ENCODE measurements at places on chromosomes 5 and 9.

GRCh38 chr5:32506201-32506661, 61.7 kb upstream of the ZFR start:
- DNase-seq: no peak
- H3K4me1 ChIP-seq: peaks cover 25% of the 10 kb centered on the region
- peak overlapping the region; percentile 64 for H3K27ac ChIP-seq
- H3K36me3 ChIP-seq: no peaks in the 10 kb centered on the region
- no peaks in the 10 kb centered on the region for H3K27me3 ChIP-seq

DNA sequence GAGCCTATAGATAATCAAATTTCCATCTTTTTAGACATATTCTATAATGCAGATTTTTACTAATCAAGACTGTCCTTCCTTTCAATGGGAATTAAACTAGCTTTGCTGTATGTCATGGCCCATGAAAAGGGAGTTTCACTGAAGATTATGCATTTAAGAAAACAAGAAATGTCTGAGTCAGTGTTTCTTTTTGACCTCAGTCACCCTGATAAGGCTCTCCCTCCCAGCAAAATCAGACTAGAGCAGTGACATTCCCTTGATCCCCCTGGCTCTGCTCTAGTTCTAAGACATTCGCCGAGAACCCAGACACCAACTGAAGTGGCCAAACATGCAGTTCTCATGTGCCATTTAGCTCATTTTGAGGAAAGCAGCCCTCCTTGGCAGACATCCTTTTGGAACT, 442.0 kb downstream of the ACTL7B start:
- no peak for DNase-seq
- no peaks in the 10 kb centered on the region for H3K4me1 ChIP-seq
- no peak overlapping the region for H3K4me3 ChIP-seq
- H3K27ac ChIP-seq: no peak overlapping the region
- H3K27me3 ChIP-seq: no peaks in the 10 kb centered on the region

- no peaks in the 10 kb centered on the region for H3K27me3 ChIP-seq
- H3K36me3 ChIP-seq: no peaks in the 10 kb centered on the region
- H3K27ac ChIP-seq: peak overlapping the region; percentile 90
- H3K4me3 ChIP-seq: peak overlapping the region; percentile 50
- DNase-seq: peak; percentile 75
Measured at GRCh38 chr5:180090098-180090768, 18.7 kb upstream of the RNF130 start.

DNA sequence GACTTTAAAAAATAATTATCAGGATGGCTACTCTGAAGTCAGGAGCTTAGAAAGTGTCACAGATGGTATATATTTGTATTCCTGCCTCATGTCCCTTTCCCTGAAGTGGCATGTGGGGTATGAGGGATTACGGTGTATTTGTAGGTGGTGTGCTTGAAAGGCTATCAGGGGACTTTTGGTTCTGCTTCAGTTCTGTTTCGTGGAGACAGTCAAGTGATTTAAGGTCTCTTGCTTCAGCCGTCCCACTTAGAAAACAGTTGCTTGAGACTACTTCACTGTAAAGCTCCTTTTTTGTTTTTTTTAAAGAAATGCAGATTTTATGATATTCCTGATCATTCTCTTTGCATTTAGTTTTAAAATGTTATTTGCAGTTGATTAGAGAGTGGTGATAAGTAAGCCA, 18.3 kb downstream of the PARP8 start:
- no peak overlapping the region for H3K4me3 ChIP-seq
- H3K36me3 ChIP-seq: no peaks in the 10 kb centered on the region

DNA sequence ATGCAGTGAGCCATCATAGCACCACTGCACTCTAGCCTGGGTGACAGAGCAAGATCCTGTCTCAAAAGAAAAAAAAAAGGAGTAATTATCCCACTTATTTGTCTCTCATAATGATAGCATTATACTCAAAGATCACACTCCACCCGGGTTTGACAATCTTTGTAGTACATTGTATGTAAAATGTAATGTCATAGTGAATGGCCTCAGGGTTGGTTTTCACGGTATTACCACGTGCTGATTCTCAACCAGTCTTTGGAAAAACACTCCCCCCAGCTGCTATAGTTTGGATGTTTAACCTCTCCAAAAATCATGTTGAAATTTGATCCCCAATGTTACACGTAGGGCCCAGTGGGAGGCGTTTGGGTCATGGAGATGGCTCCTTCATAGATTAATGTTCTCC, 402.4 kb upstream of the GRAMD2B start:
- H3K36me3 ChIP-seq: no peaks in the 10 kb centered on the region
- no peaks in the 10 kb centered on the region for H3K27me3 ChIP-seq
- no peak overlapping the region for H3K27ac ChIP-seq
- no peak for DNase-seq

GRCh38 chr5:99025298-99026045, 96.7 kb upstream of the CHD1 start:
- no peak overlapping the region for H3K4me3 ChIP-seq
- no peak overlapping the region for H3K27ac ChIP-seq
- DNase-seq: no peak
- H3K4me1 ChIP-seq: no peaks in the 10 kb centered on the region

- no peaks in the 10 kb centered on the region for H3K36me3 ChIP-seq
- peak; percentile 74 for DNase-seq
Measured at GRCh38 chr5:34598177-34598794, 57.8 kb upstream of the RAI14 start.

GRCh38 chr9:98019098-98019497, 36.0 kb downstream of the ANP32B start:
- H3K4me3 ChIP-seq: no peak overlapping the region
- H3K4me1 ChIP-seq: no peaks in the 10 kb centered on the region
- H3K27me3 ChIP-seq: no peaks in the 10 kb centered on the region
- H3K36me3 ChIP-seq: no peaks in the 10 kb centered on the region

DNA sequence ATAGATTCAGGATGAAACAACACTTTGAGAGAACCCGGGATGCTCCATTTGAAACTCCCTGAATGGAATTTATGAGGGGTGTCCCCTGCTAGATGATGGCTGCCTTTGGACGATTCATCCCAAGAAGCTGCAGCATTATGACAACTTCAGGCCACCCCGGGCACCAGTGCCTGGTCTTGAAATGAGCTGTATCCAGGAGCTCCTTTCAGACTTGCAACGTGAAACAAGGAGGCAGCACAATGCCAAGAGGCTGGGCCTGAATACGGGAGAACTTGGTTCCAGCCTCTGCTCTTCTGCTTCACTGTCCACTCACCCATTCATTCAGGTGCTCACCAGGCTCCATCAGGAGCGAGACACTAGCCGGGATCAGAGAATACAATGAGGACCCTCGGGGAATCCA, 78.3 kb downstream of the STK10 start:
- no peak overlapping the region for H3K27ac ChIP-seq
- no peaks in the 10 kb centered on the region for H3K36me3 ChIP-seq
- H3K4me1 ChIP-seq: no peaks in the 10 kb centered on the region
- no peak for DNase-seq
- H3K4me3 ChIP-seq: no peak overlapping the region
- H3K27me3 ChIP-seq: no peaks in the 10 kb centered on the region

GRCh38 chr9:126583144-126583760, 30.5 kb upstream of the LMX1B start:
- no peak for DNase-seq
- no peak overlapping the region for H3K27ac ChIP-seq
- H3K4me1 ChIP-seq: no peaks in the 10 kb centered on the region

All from uterus (tissue), 4 donors.